NCI-H1105 (cell line): ENCODE measurements at places on chromosomes 12 and 14.
A peak's percentile ranks its signal among the peaks of the same experiment; 100 is the strongest.

- DNase-seq = no peak
Observed at GRCh38 chr12:132475304-132476037, 14.5 kb upstream of the FBRSL1 start.

DNA sequence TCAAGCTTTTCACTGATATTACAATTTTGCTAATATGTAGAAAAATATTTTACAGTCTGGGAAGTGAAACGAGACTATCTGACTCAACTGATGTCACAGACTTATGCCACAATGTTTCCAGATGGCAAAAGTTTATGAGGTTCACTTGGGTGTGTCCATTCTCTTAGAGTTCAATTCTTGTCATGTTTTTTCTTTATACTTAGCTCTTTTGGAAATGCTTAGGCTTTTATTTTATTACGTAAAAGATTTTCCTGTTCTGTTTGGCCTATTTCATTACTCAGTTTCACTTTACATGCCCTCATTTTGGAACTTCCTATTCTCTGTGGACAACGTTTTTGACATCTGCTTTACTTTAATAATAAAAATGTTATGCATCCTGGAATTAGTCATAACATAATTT, 2.1 kb upstream of the PDZRN4 start:
- no peak for DNase-seq

DNA sequence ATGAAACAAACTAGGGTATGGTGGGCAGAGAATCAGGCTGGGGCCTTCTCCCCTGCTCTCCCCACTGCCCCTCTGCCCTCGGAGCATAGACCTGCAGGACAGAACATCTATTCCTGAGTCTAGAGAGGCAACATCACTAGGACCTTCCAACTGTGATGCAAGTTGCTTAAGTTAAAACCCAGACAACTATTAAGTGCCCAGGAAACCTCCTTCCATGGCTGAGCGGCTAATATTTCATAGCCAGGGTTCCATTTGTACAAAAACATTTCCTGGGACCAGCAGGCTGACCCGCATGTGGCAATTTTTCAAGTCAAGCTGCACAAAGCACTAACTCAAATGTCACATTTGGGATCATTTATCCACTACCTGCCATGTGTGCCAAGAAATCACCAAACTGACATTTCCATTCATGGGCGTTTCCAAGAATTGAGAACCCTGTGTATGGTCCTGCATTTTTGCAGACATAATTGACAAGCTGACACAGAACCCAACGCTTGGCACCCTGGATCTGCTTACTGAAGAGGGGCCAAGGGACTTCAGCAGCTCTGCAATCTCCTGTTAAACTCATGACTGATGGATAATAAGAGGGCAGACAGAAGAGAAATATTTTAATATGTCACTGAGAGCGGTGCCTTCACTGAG, 32.7 kb downstream of the NT5DC3 start:
- DNase-seq = no peak

- no peak for DNase-seq
Observed at GRCh38 chr12:101172316-101172715, 37.7 kb downstream of the SLC5A8 start.

DNA sequence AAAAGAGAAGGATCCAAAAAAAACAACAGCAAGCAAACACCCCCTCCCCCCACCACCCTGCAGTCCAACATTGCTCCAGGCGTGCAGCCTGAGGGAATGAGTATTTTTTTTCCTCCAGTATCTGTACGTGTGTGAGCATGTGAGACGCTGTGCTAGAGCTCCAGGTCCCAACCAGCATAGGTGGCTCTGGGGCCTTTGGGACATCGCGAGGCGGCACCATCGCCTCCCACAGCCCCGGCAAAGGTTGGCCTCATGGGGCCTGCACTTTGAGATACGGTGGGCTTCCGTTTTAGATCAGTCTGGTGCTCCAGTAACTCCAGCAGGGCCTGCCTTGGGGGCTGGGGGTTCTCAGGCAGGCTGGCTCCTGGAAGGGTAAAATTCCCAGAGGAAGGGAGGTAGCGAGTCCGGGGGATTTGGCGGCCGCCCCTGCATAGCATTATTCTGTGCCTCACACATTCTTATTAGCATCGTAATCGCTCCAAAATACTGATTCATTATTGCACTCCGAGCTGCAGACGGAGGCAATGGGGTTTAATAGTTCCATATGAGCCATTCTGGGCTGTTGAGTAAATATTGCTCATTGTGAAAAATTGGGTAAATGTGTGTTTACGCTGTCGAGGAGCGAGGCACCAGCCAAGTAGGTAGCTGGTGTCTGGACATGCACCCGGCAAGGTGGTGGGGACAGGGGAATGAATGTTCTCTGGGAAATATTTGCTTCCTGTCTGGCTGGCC, 143.1 kb upstream of the MYL2 start:
- DNase-seq = no peak

- DNase-seq = peak; percentile 21
Observed at GRCh38 chr12:52058631-52059361, 7.6 kb downstream of the NR4A1 start.

DNA sequence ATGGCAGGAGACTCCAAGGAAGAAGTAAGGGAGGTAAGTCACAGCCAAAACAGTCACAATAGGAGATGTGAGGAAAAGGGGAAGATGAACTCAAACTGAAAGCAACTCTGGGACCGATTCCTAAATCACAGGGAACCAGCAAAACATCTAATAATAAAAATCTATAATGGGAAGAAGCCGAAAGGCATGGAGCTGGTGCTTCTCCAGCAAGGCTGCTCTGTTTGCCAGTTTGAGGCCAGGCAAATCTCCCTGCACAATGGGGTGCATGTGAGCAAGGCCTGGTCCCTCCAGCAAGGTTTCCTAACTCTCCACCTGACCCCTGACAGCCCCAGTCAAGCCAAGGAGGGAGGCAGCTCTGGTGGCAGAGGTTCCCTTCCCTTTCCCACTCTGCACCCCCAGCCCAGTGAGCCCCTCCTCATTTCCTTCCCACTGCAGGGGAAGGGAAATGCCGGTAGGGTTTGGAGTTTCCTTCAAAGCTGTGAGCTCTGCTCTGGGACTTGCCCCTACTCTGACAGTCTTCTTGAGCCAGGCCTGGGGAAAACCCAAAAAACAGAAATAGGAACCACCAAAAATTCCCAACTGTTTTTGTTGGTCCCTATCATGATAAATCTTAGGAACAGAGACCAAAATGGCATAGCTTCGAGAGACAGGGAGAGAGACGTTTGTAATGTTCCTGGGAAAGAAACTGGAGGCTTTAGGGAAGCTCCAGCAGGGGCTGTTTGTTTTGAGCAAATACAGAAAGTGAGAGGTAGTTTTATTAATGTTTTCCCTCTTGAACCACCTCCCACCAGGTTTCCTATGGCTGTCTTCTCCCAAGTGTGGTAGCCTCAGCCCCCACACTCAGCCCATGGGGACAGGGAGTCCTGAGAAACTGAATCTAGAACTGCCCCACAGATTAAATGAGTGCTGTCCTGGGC, 34.6 kb downstream of the FMNL3 start:
- DNase-seq = no peak

GRCh38 chr12:64097366-64098105, 124.6 kb downstream of the KICS2 start:
- no peak for DNase-seq

DNA sequence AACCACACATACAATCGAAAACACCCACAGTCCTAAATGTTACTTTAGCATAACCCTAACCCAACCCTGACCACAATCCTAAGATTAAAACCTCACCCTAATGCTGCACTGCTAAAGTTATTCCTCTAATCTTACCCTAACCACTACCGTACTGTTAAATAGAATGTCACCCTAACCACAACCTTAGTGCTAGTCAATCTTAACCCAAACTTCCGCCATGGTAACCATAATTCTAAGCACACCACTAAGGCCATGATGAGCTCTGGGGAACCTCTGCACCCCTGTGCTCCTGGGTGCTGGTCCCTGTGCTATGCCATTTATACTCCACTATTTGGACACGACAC, 38.0 kb downstream of the LTBP2 start:
- DNase-seq = no peak

- DNase-seq = no peak
Observed at GRCh38 chr12:47849261-47849660, 29.6 kb upstream of the HDAC7 start.

GRCh38 chr14:68807148-68807600, 14.3 kb upstream of the ZFP36L1 start:
- DNase-seq = no peak

- no peak for DNase-seq
Observed at GRCh38 chr14:22479776-22480464, 109.1 kb downstream of the DAD1 start.

DNA sequence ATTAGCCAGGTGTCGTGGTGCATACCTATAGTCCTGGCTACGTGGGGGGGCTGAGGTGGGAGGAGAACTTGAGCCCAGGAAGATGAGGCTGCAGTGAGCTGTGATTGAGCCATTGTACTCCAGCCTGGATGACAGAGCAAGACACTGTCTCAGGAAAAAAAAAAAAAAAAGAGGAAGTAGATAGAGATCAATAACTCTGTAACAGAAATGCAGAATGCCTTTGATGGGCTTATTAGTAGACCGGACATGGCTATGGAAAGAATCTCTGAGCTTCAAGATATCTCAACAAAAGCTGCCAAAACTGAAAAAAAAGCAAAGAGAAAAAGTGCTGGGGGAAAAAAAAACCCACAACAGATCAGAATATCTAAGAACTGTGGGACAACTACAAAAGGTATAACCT, 37.5 kb downstream of the GPR68 start:
- no peak for DNase-seq

DNA sequence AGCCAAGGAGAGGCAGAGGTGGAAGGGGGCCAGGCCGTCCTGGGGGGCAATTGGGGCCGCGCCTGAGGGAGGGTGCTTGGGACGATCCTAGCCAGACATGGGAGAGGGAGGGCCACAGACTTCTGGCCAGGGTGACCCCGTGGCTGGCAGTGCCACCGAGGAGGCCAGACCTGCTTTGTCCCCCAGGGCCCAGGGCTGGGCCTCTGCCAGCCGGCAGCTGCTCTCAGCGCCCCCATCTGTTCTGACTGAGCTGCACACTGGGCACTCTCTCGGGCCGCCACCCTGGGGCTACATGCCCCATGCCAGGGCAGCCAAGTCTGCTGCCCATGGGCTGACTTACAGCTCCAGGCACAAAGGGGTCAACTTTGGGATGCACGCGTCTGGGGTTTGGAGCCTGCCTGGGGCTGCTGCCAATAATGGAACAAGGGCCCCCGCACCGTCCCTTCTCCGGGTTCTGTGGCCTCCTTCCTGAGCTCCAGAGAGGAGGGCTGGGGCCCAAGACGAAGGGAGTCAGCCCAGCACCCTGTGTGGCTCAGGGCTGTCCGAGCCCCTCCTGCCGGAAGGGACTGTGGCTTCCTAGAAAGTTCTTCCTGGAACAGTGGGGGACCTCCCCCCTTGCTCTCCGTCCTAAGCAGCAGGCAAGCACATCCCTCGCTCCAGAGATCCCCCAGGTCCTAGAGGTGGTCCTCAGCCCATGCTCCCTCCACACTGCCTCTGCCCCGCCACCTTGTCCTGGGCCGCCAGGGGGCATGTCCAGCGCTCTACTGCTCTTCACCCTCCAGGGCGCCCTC, 1.1 kb downstream of the ADSS1 start:
- DNase-seq = no peak

DNA sequence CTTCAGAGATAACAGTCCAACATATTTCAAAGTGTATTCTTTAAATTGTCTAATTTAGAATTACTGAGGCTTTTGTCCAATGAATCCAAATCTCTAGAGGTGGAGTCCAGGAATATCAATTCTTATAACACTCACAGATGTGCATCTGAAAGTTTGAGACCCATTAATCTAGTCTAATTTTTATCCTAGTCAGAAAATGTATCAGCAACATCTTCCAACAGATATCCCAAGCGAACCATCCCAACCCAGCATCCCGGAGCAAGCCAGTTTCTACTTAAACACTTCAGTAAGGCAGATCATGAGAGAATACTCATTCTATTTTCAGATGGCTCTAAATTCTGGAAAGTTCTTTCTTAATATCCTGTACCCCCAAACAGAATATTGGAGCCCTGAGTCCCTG, 113.5 kb downstream of the BBS10 start:
- DNase-seq = no peak

- DNase-seq = no peak
Observed at GRCh38 chr12:47828976-47829482, 9.3 kb upstream of the HDAC7 start.

DNA sequence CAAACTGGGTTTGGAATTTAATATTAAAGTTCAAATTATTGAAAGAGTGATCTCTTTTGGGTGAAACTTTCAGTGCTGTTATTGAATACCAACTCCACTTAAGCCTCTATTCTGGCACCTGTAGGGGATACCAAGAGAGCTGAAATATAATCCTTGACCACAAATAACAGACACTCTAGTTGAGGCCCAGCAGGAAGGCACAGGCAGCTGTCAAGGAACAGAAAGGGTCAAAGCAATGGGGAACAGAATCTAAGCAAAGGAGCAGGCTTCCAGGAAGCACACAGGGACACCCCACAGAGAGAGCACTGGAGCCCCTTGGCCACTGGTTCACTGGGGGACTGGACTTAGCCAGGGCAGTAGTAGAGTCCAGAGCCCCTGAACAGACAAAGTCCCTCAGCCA, 120.9 kb upstream of the SFSWAP start:
- no peak for DNase-seq

- no peak for DNase-seq
Observed at GRCh38 chr12:89710873-89711750, 2.5 kb upstream of the ATP2B1 start.
